Kasumi-1 (cell line): ENCODE measurements at places on chromosomes 16 and 17.

DNA sequence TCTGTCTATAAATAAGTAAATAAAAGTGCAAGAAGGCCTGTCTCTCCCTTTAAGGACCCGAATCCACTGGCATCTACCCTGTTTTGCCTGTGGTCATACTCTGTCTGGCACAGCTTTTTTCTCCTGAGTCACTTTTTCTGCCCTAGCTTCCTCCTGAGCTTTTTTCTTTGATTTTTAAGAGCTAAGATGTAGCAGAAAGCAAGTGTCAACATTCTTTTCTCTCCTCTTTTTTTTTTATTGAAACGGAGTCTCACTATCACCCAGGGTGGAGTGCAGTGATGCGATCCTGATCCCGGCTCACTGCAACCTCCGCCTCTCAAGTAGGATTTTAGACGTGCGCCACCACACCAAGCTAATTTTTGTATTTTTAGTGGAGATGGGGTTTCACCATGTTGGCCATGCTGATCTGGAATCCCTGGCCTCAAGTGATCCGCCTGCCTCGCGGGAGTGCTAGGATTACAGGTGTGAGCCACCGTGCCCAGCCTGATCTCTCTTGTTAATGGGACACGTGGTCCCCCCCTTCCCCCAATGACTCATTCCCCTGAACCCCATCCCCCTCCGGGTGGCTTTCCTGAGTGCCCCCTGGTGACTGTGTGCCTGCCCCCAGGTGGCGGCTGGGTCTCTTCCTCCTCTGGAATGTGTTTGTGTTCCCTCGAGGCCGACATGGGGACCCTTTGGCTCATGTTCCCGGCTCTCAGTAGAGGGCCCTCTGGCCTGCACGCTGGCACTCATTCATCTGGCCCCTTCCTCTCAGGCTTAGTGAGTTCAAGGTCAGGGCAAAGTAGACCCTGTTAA lies 14.2 kb downstream of the C16orf90 start:
- DNase-seq, result no peak

DNA sequence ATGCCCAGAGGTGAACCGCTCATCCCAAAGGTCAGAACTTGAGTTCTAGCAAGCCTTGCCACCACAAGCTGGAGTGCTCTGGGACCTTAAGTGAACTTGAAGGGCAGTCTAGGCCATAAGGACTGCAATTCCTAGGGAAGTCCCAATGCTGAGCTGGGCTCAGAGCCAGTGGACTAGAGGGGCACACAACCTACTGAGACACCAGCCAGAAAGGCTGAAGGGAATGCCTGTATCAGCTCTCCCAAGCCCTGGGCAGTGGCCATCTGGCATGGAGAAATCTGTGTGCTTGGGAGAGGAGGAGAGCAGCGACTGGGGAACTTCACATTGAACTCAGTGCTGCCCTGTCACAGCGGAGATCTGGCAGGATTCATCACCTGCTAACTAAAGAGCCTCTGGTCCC lies 201.3 kb downstream of the CEP112 start:
- no peak for DNase-seq

- no peak for DNase-seq
Observed at GRCh38 chr16:50889746-50890145, 147.9 kb downstream of the CYLD start.

GRCh38 chr17:37191219-37191618 lies 184.6 kb upstream of the C17orf78 start:
- DNase-seq, result no peak

DNA sequence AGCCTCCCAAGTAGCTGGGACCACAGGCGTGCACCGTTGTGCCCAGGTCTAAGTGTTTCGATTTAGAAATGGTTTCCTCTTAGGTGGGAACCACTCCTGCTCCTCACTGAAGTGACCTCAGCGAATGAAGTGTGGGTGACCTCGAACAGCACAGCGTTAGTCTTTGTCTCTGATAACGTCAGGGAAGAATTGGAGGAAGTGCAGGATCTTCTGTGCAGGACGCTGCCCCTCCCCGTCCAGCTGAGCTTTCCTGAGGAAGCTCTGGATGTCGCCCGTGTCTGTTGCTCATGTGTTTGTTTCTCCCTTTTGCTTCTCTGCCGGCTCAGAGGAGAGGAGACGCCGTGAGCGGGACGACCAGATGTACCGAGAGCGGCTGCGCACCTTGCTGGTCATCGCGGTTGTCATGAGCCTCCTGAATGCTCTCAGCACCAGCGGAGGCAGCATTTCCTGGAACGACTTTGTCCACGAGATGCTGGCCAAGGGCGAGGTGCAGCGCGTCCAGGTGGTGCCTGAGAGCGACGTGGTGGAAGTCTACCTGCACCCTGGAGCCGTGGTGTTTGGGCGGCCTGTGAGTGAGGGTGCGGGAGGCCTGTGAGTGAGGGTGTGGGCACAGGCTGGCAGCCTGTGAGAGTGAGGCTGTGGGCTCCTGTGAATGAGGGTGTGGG lies 15.6 kb downstream of the SPG7 start:
- no peak for DNase-seq

DNA sequence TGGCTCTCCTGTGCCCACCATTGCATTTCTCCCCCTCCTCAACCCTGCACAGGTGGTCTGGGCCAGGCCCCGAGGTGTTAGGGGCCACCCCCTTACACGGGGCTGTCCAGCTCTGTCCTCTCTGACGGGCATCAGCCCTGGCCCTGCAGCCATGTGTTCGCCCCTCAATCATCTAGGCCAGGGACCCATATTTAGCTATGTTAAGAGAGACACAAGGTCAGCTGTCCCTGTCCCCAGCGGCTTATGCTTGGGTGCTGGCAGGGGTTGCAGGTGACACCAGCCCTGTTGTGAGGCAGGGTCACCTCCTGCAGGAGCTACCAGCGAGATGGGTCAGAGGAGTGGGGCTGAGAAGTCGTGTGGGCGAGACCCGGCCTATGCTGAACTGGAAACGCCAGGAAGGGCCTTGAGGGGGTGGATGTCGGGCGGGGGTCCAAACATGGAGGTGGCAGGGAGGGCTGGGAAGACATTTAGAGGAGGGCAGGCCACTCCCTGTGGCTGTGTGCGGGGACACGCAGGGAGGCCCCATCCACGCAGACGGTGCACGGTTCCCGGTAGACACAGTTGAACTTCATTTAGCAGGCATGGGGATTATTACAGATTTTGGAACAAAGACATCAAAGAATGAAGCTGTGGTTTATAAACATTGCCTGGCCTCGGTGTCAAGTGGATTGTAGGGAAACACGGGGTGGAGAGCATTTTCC lies 133.2 kb upstream of the CHMP6 start:
- DNase-seq, result no peak

- no peak for DNase-seq
Observed at GRCh38 chr16:20946015-20946629, 45.6 kb downstream of the LYRM1 start.
